ENCODE measurements at places on chromosomes 6 and 20. TPM values are rescaled to one million over a fixed set of nuclear protein-coding genes. Genes with fewer than 3 reads are reported as not detected.

DNA sequence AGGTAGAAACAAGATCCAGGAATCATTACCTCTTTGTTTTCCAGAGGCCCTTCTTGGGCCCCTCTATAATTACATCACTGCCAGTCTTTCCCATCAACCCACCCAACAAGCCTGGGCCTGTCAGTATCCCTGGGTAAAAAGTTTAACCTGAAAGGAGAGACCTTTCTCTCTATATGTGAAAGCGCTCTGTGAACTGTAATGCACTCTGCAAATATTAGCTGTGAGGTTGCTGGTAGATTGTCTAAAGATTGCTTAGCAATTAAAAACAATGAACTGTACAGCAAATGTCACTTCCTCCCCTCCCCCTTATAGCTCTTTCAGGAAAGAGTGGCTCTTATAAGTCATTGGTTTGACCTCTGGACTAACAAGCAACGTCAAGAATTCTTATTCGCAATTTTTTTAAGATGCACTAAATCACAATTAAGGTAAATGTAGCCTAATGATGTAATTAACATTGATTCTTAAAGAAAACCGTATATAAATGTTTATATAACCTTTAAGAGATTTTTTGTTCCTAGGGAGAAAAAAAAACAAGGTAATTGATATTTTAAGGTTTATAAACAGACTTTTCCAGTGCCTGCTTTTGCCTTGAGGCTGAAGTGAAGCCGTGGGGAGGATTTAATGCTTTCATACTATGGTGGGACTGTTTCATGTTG, 18.4 kb downstream of the ECT2L start:
- no peak overlapping the region for H3K27ac ChIP-seq
- no peaks in the 10 kb centered on the region for H3K4me1 ChIP-seq
- H3K4me3 ChIP-seq: no peak overlapping the region
- no peak for DNase-seq

GRCh38 chr6:39850736-39851297, 58.6 kb downstream of the DAAM2 start:
- no peaks in the 10 kb centered on the region for H3K27me3 ChIP-seq
- no peaks in the 10 kb centered on the region for H3K4me1 ChIP-seq
- no peak overlapping the region for H3K27ac ChIP-seq
- no peaks in the 10 kb centered on the region for H3K36me3 ChIP-seq

Gene FKBP1C
- total RNA-seq: 0.08 TPM

DNA sequence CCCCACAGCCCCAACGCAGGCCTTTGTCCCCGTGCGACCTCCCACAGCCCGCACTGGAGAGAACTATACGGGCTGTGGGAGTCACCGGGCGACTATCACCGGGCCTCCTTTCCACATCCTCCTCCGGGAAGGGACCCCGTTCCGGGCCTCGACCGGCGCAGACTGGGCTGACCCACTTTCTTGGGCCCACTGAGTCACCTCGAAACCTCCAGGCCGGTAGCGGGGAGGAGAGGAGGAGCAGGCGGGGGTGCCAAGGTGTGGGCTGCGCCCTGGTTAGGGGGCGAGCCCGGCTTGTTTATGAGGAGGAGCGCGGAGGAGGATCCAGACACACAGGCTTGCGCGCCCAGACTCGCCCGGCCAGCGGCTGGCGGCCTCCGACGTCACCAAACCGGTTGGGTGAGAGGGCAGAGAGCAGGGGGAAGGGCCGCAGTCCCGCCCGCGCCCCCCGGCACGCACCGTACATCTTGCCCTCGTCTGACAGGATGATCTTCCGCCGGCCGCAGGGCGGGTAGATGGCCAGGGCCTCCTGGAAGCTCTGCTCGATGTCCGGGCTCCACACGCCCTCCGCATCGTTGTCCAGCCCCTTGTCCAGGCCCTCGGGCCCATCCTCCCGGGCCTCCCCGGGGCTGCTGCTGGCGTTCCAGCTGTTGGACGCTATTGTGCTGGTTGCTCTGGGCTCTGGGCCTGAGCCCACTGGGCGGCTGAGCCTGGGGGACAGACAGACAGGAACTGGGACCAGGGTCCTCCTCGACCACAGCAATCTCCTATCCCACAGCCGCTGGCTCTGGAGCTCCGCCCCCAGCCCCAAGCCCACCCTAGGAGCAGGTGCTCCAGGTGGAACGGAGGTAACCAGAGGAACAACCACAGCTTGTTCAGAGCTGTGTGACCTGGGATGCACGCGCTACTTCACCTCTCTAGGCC, 10.6 kb downstream of the TEAD3 start:
- H3K27ac ChIP-seq: peak overlapping the region; percentile 10
- no peaks in the 10 kb centered on the region for H3K36me3 ChIP-seq
- H3K4me1 ChIP-seq: peaks cover 3% of the 10 kb centered on the region
- H3K27me3 ChIP-seq: no peaks in the 10 kb centered on the region

- no peak overlapping the region for H3K27ac ChIP-seq
- no peaks in the 10 kb centered on the region for H3K27me3 ChIP-seq
- no peaks in the 10 kb centered on the region for H3K36me3 ChIP-seq
- H3K4me1 ChIP-seq: no peaks in the 10 kb centered on the region
Measured at GRCh38 chr6:119891644-119892043, 542.1 kb upstream of the MAN1A1 start.

Gene SMLR1
- total RNA-seq: 38.4 TPM

DNA sequence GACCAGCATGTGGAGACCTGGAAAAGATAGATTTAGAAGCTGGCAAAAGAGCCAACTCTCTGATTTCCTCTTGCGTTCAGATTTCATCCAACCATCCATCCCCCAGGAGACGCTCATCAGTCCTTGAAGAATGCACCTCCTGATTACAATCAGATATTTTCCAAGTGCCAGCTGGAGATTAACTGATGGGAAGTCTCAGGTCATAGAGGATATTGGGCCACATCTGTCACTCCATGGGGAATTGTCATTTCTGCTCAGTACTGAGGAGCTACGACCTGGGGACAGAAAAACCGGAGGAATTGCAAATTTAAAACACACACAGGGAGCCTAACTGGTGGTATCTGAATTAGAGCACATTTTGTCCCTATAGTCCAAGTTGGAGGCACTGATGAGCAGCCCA, 496.2 kb upstream of the SULF2 start:
- H3K27me3 ChIP-seq: no peaks in the 10 kb centered on the region
- peaks cover 17% of the 10 kb centered on the region for H3K4me1 ChIP-seq
- no peak for DNase-seq
- no peaks in the 10 kb centered on the region for H3K36me3 ChIP-seq
- H3K4me3 ChIP-seq: no peak overlapping the region

GRCh38 chr6:136920671-136921380, 1.3 kb upstream of the SLC35D3 start:
- DNase-seq: no peak
- no peaks in the 10 kb centered on the region for H3K36me3 ChIP-seq
- peak overlapping the region; percentile 23 for H3K4me3 ChIP-seq
- H3K27ac ChIP-seq: no peak overlapping the region
- peaks cover 30% of the 10 kb centered on the region for H3K4me1 ChIP-seq
- peaks cover 15% of the 10 kb centered on the region for H3K27me3 ChIP-seq

- no peaks in the 10 kb centered on the region for H3K36me3 ChIP-seq
- H3K4me1 ChIP-seq: no peaks in the 10 kb centered on the region
- no peak overlapping the region for H3K4me3 ChIP-seq
- no peak for DNase-seq
- H3K27me3 ChIP-seq: no peaks in the 10 kb centered on the region
Measured at GRCh38 chr6:60991427-60992028, 1294.5 kb downstream of the KHDRBS2 start.

GRCh38 chr6:149056777-149057463, 260.6 kb upstream of the TAB2 start:
- H3K4me3 ChIP-seq: no peak overlapping the region
- H3K36me3 ChIP-seq: no peaks in the 10 kb centered on the region
- no peak overlapping the region for H3K27ac ChIP-seq
- no peak for DNase-seq
- no peaks in the 10 kb centered on the region for H3K27me3 ChIP-seq
- H3K4me1 ChIP-seq: peaks cover 12% of the 10 kb centered on the region

GRCh38 chr6:138987643-138988468, at the start of gene REPS1:
Gene REPS1 (minus strand): TSS chr6:138988253. CDS start chr6:138987682, 571 bp downstream.
- peak within 1 kb of the TSS; percentile 98 for H3K4me3 ChIP-seq
- peak; percentile 88 for DNase-seq
- H3K4me1 ChIP-seq: peaks cover 56% of the 10 kb centered on the region
- H3K27me3 ChIP-seq: no peaks in the 10 kb centered on the region

DNA sequence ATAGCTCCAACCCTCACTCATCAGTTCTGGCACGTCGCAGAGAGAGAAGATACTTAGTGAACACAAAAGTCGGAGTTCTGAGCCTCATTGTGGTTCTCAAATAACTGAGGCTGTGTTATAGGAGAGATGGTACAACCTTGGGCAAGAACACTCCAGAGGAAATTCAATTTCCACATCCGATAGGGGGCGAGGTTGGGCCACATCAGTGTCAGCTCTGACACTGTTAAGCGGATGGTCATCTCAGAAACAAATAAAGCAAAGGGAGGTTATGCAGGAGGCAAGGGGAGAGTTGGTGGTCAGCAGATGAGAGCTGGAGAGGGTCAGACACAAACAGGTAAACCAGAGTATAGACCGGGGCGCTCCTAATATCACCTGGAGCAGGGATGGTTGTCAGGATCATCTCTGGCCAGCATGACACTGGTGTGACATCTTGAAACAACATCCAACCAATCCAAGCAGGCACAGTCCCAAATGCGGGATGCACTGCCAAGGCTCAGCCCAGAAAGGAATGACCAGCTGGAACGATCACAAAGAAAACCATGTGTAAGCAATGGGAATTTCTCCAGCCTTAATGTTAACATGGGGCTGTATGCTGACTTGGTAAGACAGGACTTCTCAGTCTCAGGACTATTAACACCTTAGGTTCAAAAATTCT, 331.8 kb downstream of the HACE1 start:
- H3K4me1 ChIP-seq: no peaks in the 10 kb centered on the region
- H3K27me3 ChIP-seq: peaks cover 3% of the 10 kb centered on the region
- no peak for DNase-seq
- H3K36me3 ChIP-seq: no peaks in the 10 kb centered on the region
- H3K4me3 ChIP-seq: no peak overlapping the region

DNA sequence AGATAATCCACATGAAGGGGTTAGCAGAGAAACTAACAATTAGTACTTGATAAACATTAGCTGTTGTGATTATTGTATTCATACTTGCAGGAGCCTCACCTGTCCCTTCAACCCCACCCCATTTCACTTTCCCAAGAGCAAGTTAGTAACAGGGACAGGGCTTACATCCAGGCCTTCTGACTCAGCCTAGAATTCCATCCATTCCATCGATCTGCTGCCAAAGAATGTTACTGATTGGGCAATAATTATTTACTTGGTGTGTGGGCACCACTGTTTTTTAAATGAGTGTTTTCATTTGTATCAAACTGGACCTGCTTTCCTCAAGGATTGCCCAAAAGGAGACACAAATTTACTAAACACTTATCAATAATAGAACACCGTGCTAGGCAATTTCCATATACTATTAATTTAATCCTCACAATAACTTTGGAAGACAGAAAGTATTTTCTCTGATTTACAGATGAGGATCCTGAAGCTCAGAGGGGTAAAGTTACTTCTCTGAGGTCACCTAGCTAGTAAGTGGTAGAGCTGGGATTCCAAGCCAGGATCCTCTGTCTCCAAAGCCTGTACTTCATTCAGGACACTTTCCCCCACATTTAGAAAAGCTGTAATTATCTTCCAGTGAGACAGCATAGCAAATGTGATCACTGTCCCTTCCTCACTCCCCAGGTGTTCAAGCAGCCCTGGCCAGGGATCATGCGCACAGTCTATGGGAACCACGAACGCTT, 32.8 kb downstream of the GSS start:
- DNase-seq: no peak
- no peaks in the 10 kb centered on the region for H3K27me3 ChIP-seq
- peak overlapping the region; percentile 33 for H3K27ac ChIP-seq
- peaks cover 55% of the 10 kb centered on the region for H3K36me3 ChIP-seq

Gene UNC5CL
- 41.9 TPM for total RNA-seq

DNA sequence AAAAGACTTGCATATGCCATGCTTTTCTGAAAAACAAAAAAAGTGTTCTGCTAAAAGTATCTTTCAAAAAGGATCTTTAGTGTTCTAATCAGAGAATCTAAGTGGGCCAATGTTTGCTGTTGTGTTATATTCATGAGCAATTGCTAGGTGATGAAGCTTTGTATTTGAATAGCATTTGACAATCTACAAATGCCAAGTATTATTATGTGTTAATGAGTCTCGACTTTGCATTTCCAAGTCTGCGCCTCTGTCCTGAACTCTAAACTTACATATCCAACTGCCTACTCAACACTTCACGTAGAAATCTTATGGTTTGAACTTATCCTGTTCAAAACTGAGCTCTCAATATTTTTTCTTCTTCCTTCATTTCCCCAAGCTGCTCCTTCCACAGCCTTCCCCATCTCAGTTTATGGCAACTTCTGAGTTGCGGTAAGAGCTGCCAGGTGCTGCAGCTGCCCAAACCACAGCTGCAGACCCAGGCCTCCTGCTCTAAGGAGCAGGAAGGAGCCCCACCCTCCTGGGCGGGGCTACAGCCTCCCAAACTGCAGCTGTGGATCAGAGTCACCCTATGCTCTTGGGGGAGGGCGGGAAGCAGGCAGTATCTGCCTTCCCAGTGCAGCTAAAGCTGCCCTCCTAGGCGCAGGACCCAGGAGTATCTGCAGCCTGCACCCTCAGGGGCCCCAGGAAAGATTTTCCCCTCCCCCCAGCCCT, 16.7 kb upstream of the MAK start:
- no peaks in the 10 kb centered on the region for H3K27me3 ChIP-seq
- H3K4me1 ChIP-seq: no peaks in the 10 kb centered on the region
- no peaks in the 10 kb centered on the region for H3K36me3 ChIP-seq
